H1 (cell line): ENCODE measurements at places on chromosomes 16 and 17.

- no peak for DNase-seq
Observed at GRCh38 chr16:35298460-35299243, 1839.2 kb downstream of the TP53TG3F start.

DNA sequence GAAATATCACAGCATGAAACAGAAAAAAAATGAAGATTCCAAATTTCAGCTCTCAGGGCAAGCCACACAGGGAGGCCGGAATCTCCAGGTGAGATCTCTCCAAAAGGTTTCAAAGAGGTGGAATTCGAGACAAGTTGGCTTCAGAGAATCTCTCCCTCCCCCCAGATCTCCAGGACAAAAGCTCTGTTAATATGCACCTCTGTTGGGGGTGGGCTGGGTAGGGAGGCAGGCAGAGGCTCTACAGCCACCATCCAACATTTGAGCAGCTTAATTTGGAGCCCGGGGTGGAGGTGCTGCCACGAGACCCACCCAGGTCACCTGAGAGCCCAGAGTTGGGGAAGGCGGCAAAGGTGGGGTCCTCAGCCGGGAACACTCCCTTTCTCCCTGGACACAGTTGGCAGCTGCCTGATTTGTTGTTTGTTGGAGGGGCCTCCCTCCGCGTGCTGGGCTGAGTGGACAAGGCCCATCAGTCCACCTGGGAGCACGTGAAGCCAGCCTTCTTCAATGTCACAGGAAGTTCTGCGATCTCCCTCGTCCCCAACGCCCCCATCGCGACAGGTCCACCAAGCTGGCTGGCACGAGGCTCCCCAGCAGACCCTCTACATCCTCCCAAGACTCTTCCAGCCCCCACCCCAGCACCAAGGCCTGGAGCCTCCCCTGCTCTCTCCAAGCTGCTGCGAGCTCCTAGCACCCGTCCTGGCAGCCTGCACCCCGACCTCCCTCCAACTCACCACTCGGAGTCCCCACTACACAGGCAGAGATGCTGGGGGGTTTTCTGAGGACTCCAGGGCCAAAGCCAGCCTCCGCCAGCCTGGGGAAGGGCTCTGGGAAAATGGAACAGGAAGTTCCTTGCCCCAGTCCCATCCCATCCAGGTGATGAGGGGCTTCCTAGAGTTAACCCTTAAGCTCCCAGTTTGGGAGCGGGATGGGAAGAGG lies at the start of gene ZSCAN10:
Gene ZSCAN10 (minus strand): TSS at position 836 of the 936 bp plus-strand sequence. CDS start 6,357 bp downstream, outside the sequence.
- DNase-seq: peak; percentile 86

DNA sequence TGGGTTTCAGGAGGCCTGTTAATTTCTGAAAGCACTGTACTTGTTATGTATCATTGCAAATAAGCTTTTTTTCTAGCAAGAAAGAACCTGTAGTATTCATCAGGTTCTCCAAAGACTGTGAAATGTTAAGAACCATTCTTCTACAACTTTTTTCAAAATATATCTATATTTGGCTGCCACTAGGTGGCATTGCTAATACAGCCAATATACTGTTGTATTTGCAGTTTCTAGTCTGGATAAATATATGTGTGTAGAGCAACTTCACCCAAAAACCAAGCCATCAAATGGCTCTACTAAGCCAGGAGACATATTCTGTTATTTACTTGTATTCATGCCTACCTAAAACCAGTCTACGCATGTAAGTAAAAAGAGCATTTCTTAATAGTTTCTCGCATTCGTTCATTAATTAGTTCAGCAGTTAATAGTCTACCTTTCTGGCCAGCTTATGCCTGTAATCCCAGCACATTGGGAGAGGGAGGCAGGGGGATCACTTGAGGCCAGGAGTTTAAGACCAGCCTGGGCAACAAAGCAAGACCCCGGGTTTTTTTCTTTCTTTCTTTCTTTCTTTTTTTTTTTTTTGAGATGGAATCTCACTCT lies 39.5 kb downstream of the VMP1 start:
- no peak for DNase-seq

DNA sequence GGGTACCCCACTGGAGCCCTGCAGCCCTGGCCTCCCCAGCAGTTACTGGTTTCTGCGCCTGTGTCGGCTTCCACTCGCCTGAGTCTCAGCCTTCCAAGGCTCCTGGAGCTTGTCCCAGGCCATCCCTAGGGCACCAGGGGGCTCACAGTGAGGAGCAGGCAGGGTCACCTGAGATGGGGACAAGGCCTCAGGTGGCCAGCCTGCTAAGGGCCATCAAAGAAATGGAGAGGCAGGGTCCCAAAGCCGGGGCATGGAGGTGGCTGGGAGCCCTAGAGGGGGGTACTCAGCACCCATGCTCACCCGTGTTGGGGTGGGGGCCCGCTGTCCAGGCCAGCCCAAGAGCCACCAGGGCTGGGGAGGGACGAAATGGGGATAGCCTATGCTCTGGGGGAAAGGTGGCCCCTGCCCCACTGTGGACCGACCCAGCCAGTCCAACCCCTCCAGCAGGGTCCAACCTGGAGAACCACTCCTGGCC lies 1.3 kb downstream of the FASN start:
- DNase-seq: no peak

DNA sequence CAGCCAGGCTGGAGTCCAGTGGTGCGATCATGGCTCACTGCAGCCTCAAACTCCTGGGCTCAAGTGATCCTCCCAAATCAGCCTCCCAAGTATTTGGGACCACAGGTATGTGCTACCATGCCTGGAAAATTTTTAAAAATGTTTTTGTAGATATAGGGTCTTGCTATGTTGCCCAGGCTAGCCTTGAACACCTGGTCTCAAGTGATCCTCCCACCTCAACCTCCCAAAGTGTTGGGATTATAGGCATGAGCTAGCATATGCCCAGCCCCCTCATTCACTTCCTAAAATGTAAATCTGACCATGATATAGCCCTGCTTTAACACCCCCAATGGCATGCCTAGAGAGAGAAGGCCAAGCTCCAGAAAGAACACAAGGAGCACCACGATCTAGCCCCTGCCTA lies 98.6 kb downstream of the NDE1 start:
- no peak for DNase-seq

DNA sequence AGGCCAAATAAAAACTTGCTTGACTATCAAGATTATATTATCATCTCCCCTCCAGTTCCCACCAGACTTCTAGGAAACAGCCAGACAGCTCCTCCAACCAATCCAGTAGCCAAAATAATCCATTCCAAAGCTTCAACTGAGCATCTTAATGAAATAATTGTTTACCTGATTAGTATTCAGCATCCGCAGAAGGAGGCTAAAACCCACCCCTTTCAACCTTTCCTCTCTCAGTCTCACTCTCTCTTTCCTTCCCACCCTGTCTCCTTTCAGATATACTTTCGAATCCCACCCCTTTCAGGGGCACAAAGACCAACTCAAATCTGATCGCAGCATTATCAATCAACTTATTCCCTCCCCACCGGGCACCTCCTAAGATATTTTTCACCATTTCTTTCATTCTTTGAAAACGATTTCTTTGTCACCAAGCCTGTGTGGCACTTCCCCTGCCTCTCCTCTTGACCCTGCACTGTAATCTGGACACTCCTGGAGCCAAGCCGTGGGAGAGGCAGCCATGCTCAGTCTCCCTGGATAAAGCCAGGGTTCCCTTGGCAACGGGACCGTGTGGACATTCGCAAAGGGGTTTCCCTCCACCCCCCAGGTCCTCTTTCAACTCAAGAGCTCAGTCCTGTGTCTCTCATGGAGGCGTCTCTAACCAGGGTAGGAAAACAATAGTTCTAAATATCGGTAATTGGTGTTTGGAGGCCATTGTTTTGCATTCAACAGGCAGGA lies at the start of gene ANKFN1:
Gene ANKFN1 (plus strand): TSS at position 602 of the 729 bp plus-strand sequence. CDS start 59,193 bp downstream, outside the sequence.
- no peak for DNase-seq

- no peak for DNase-seq
Observed at GRCh38 chr17:61248399-61248798, 151.2 kb upstream of the TBX2 start.

GRCh38 chr17:83190004-83190385 lies 110.6 kb downstream of the METRNL start:
- DNase-seq: peak; percentile 14

- no peak for DNase-seq
Observed at GRCh38 chr17:10421900-10422542, at the start of gene MYH8. Gene MYH8, minus strand, starts transcription at chr17:10421950. Its CDS starts 1,723 bp downstream, at chr17:10420227.

- no peak for DNase-seq
Observed at GRCh38 chr16:72910875-72911274, 137.1 kb downstream of the ZFHX3 start.

- no peak for DNase-seq
Observed at GRCh38 chr17:50311483-50311882, 34.4 kb upstream of the XYLT2 start.

- peak; percentile 52 for DNase-seq
Observed at GRCh38 chr17:6574687-6575595, 18.6 kb upstream of the PITPNM3 start.

- DNase-seq: no peak
Observed at GRCh38 chr17:82134101-82134500, 36.1 kb upstream of the FASN start.
